Activated CD4-positive, CD25-positive, alpha-beta regulatory T cell treated with anti-CD3 and anti-CD28 coated beads, Interleukin-2, amount 50 U/mL, for 72 hours (primary cell): ENCODE measurements at places on chromosomes 12 and 14.

DNA sequence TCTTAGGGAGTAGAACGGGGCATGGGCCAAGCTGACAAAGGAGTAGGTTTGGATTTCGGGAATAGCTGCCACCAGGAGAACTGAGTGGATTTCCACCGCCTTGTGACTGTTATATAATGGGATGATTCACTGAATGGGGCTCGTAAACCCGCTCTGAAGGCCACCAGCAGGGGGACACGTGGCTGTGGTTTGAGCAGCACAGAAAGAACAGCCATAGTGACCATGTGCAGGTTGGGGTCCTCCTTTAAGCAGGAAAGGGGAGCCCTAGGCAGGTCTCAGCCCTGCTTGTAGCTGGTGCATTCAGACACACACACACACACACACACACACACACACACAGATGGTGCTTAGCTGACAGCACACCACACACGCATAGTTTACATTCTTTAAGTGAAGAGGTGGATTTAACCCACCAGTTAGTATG, 8.6 kb upstream of the ASB2 start:
- DNase-seq, result no peak

DNA sequence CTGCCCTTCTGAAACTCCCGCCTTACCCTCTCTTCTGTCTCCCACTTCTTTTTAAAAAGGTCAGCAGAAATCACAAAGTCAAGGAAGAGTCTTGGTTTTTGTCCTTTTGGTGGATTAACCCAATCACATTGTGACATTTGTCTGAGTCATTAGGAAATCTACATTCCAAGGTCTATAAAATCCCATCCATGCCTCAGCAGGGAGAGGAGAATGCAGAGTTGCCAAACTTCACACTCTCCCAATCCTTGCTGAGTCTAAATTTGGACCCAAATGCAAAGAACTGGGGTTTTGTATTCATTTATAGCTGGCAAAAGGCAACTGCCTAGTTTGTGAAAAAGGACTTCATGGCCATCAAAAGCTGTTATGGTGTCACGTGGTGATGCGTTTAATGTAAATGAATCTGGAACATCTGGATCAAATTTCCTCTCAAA, 67.9 kb downstream of the TMEM30B start:
- DNase-seq, result no peak

DNA sequence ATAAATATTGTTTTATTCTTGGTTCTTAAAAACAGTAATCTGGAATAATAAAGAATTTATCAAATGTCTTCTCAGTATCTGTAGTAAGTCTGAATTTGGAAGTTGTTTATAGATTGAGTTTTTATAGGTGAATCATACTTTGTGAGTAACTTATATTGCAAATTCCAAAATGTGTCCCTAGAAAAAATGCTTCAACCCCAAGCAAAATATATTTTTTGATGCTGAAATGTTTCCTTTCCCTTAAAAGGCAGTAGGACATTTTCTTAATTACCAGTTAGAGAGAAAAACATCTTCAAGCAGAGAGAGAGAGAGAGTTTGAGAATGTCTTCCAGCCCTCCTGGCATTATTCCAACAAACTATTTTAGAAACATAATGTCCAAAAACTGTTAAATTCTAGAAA, 37.9 kb downstream of the PELI2 start:
- no peak for DNase-seq

DNA sequence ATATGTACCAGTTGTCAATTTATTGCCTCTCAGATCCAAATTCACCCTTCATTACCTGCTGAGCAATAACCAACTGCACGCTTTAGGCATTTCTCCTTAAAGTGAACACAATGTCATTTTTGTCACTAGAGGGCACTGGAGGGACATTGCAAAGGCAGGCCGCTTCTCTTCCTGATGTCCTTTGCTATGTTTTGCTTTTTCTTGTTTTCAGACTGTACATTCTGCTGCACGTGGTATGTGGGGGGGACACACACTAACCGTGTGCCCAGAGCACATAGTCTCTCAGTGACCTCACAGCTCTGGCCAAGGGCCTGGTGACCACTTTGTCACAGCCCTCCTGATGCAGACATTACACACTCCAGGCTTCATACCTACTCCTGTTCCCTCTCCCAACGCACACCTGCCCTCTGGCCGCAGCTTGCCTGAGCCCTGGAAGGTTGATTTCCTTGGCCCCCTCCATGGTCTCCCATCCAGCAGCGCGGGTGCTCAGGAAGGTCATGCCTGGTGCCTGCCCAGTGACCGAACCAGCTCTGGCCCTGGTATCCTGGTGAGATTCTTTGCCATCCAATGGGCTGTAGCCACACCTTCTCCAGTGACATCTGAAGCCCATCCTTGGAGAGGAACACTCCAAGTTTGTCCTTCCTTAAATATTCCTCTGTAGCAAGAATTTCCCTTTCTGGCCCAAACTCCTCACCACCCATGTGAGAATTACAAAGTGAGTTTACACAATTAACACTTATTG, 39.9 kb downstream of the MYO1H start:
- no peak for DNase-seq
